NCI-H1436 (cell line): ENCODE measurements at places on chromosomes 1 and 21.

- peak; percentile 18 for DNase-seq
These were observed 69.7 kb upstream of the USP24 start for GRCh38 chr1:55284856-55285255.

GRCh38 chr1:150127868-150128267, 21.8 kb upstream of the PLEKHO1 start:
- DNase-seq: no peak

DNA sequence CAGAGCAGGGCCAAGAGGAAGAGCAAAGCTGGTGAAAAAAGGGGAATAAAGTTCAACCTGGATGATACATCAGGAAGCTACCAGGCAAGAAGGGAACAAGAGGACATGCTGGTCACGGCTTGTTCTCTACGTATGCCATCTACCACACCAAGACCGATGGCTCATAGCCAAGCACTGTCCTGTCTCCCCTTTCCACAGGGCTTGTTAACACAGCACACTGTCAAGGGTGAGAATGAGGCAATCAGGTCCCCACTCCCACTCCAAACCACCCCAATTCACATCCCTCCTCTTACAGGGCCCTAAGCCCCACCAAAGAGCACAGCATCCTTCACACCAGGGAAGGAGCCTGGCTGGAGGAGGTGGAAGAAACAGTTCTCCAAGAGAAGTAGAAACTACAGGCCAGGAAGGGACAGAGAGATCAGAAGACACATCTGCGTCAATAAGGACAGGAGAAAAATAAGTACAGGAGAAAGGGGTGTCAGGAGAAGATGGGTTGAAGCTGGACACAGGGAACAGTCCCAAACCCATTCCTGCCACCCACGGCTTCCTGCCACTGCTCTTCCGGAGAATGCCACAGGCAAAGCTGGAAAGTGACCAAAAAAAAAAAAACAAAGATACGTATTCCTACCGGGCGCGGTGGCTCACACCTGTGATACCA, 923 bp upstream of the SHC1 start:
- no peak for DNase-seq

- no peak for DNase-seq
These were observed 23.1 kb upstream of the PALMD start for GRCh38 chr1:99622702-99623347.
